ENCODE measurements at places on chromosomes 1 and 21.

DNA sequence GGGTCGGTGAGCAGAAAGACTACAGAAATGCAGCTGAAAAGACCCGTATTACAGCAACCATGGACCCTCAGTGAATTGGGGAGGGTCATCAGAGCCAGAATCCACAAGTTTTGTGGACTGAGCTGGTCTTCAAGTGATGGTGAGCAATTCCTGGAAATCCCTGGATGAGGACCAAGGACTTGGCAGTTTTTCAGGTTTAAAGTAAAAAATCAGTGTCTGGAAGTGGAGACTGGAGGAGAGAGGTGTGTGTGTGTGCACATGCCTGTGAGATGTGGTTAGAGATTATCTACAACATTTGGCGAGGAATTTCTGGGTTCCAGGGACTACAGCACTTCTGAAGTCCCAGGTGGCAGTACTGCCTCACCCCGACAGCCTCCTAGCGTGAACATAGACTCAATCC, 56.4 kb downstream of the KIRREL1 start:
- no peak for DNase-seq

GRCh38 chr1:43273708-43274107, 3.9 kb downstream of the TMEM125 start:
- no peak for DNase-seq

DNA sequence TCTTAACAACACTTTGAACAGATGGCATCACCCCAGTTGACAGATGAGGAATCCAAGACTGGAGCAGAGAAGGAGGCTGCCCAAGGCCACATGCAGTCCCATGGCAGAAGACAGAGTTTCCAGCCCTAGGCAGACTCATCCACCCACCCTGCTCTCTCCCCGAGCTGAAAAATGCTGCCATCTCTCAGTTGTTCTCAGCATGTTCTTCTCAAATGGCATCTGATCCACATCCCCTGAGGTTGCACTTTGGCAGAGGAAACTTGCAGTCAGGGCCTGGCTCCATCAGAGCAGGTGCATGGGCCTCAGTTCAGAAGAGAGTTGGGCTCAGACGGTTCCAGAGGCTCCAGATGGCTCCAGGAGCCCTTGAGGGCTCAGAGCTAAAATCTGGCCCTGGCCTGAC, 709.4 kb downstream of the MATN1 start:
- no peak for DNase-seq

GRCh38 chr1:20978413-20978812, 191.3 kb upstream of the HP1BP3 start:
- DNase-seq = no peak

GRCh38 chr21:16423921-16424320, 694.1 kb downstream of the USP25 start:
- no peak for DNase-seq

DNA sequence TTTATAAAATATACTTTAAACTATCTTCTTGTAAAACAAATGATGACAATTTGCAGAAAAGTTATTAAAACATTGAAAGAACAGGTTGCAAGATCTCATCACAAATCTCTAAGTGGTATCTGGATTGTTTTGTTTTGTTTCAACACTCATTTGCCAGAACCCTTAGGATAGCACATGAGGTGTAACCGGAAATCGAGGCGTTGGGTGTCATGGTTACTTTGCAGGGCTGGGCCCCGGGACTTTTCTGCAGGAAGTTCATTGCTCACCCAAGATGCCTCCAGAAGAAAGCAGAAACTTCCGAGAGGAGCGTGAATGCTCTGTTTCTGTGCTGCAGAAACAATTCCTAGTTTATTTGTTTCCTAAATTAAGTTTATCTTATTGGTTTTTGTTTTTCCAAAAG, 2.5 kb downstream of the DISC1 start:
- DNase-seq = no peak

GRCh38 chr1:90986953-90987352, 34.9 kb downstream of the ZNF644 start:
- no peak for DNase-seq

DNA sequence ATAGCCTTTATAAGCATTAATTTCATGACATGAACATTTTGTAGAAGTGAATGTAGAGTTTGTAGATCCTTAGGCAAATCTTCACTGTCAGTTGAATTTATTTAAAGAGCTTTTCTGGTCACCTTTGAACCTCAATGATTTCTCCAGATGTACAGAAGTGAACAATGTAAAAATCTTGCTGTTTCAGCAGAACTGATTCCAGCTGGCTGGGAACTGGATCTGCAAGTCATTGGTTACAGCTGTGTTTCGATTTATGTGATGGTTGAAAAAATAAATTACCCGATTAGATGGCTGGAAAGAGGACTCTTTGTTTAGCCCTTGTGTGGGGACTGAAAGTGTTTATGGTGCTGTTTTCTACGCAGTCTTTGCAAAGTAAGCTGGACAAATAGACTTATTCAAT, 849.8 kb downstream of the USP25 start:
- DNase-seq = no peak

- DNase-seq = peak; percentile 5
Observed at GRCh38 chr1:118077331-118078045, 107.5 kb downstream of the SPAG17 start.

DNA sequence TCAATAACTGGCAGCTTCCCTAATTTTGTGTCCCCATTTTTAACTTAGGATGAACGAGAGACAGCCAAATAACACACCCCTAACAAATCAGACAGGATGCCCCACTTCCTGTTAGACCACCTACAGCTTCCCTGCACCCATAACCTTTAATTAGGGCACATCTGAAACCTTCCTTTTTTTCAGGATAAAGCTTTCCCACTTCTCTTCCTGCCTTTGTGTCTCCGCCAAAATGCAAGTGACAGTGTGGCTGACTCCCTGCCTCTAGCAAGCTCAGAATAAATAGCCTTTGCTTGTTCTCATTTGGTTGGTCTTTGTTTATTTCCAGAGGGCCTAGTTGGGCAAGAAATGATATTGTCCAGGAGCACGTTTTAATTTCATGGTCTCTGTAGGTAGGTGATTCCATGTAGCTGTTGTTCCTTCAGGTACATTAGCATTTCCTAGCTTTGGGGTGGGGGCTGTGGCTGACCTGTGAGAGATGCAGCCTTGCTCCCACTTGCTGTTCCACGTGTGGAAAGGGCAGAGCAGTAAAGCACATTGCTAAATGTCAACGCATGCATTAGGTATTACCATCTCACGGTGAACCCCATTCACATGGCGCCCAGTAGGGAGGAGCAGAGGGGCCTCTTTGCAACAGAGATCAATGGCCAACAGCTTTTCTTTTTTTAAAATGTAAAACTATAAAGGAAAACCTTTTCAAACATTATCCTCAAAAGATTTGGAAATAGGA, 154.9 kb downstream of the ST6GALNAC3 start:
- no peak for DNase-seq

DNA sequence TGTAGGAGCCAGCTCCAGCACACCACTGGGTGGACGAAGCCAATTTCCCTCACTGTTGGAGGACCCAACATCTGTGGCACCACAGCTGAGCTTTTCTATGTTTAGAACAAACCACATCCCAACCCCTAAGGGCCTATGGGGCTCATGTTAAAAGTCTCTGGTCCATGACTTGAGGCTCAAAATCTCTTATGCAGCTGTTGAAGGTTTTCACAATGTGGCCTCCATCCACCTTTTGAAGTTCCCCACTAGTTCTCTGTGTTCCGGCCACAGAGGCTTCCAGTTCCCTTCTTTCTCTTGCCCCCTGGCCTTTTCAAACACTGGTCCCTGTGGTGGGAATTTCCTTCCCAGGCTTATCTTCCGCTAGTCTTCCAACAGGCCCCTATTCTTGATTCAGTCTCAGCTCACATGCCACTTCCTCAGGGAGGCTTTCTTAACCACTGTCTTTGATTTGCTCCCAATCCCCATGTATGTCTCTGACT, 3.9 kb upstream of the IFNLR1 start:
- DNase-seq = no peak

- DNase-seq = no peak
Observed at GRCh38 chr1:54888080-54888733, 1.2 kb upstream of the DHCR24 start.

GRCh38 chr1:96080925-96081324, 640.7 kb upstream of the PTBP2 start:
- no peak for DNase-seq

- DNase-seq = no peak
Observed at GRCh38 chr21:35294231-35294898, 245.3 kb upstream of the RUNX1 start.

GRCh38 chr1:15231714-15232201, 15.3 kb upstream of the FHAD1 start:
- no peak for DNase-seq

- no peak for DNase-seq
Observed at GRCh38 chr1:84283381-84283780, 18.1 kb upstream of the SAMD13 start.

GRCh38 chr1:68725001-68725752, 228.3 kb upstream of the DEPDC1 start:
- no peak for DNase-seq

- DNase-seq = no peak
Observed at GRCh38 chr1:23625459-23625858, 66.1 kb upstream of the RPL11 start.

DNA sequence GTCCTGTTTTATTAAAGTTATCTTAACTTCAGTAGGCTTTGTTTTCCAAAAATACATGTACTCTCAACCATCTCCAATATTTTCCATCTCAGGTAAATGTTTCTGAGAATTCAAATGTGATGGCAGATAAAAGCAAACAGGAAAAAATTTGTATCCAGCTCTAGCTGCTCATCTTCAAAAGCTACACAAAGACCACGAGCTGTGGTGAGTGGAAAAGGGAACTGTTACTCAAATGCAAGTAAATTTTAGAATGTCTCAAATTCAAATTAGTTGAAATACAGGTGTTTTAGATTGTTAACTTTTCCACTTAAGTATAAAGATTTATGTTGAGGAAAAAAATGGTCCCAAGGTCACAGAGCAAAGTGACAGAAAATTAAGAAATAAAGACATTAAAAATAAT, 216.0 kb downstream of the SLC45A1 start:
- DNase-seq = no peak

DNA sequence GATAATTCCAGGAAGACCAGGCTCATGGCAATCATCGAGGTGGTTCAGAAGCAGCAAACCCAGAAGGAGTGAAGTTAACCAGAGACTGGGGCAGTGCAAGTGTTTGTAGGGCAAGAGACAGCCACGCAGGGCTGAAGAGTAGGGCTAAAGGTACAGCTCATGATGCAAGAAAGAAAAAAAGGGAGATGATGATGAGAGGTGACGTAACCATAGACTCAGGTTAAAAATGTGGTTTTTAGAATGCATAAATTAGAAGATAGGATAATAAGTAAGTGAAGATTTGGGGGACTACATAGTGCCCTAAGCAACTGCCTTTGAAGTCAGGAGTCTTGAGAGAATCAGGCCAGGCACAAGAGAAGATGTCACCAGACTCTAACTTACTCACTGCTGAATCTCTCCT, 333 bp downstream of the LCE7A start:
- DNase-seq = no peak

DNA sequence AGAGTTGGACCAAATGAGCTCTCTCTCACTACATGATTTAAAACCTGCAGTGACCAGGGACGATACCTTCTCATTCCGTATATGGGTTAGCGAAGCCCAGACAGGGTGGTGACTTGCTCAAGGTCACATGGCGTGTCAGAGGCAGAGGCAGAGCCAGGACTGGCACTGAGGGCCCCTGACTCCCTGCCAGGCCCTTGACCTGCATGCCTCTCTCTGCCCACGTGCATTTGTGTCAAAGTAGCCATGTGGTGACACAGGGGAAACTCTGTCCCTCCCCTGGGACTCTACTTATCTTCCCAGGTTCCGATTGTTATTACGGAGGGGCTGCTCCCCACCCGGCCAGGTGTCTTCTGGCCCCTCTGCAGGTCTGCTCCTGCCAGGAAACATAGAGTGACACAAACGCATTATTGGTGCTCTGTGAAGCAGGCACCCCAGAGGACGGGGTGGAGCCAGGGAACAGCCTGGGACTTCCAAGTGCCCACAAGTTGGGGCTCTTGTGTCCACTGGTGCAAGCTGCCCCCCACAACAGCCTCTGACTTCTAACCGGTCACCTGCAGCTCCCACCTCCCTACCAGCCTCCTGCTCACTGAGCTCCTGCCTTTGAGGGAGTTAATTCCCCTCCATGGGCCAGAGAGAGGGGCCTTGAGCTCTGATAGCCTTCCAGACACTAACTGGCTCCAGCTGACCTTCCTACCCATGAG, 7.3 kb upstream of the TINAGL1 start:
- no peak for DNase-seq

DNA sequence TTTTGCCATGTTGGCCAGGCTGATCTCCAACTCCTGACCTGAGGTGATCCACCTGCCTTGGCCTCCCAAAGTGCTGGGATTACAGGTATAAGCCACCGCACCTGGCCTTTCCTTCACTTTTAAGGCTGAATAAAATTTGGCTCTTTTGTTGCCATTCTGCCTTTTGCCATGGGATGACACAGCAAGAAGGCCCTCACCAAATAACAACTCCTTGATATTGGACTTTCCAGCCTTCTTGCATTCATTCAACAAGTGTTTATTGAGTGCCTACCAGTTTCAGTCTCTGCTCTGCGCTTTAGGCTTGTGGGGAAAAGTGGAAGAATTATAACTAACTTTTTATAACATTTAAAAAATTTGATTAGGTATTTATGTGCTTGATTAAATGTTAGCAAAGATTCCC, 1.9 kb upstream of the NVL start:
- no peak for DNase-seq

DNA sequence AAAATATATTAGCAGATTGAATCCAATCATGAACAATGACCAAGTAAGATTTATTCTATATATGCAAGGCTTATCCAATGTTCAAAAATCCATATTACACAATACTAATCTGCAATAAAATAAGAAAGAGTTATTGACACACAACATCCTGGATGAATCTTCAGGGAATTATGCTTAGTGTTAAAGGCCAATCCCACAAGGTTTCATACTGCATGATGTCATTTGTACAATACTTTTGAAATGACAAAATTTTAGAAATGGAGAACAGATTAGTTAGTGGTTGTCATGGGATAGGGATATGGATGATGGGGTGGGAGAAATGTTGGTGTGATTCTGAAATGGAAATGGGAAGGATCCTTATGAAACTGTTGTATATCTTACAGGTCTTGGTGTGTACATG, 425.7 kb downstream of the SIPA1L2 start:
- no peak for DNase-seq

GRCh38 chr1:1259951-1260600, 13.6 kb upstream of the C1QTNF12 start:
- no peak for DNase-seq

DNA sequence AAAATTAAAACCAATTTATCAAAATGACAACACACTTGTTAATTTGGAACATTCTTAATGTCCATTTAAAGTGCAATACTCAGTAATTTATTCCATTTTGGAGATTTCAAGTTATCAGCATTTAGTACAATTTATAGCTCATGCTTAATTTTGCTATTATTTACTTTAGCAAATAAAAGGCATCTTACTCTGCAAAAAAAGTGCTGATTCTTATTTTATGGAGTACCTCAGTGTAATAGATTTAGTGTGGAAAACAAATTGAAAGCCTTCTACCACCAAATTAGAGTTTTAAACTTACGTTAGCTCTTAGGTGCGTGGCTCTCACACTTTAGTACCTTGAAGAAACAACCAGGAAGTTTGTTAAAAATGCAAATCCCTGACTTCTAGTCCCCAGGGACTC, 208.4 kb upstream of the NRIP1 start:
- DNase-seq = no peak

GRCh38 chr1:36572142-36572715, 89.5 kb upstream of the CSF3R start:
- DNase-seq = no peak

- no peak for DNase-seq
Observed at GRCh38 chr1:17524645-17525044, 14.9 kb upstream of the ARHGEF10L start.

GRCh38 chr21:45039317-45040156, 34.8 kb upstream of the ADARB1 start:
- no peak for DNase-seq

All from neuronal stem cell (in vitro differentiated cells).